ENCODE measurements at places on chromosomes 3 and 15.

- no peak for DNase-seq
Measured at GRCh38 chr3:129023008-129023358, 21.9 kb downstream of the EFCC1 start.

GRCh38 chr3:100506355-100506754 is 13.9 kb downstream of the TMEM45A start:
- DNase-seq: no peak

- DNase-seq: no peak
Measured at GRCh38 chr3:17985658-17986347, 243.4 kb upstream of the TBC1D5 start.

- DNase-seq: no peak
Measured at GRCh38 chr3:175224051-175224450, 364.9 kb downstream of the NAALADL2 start.

DNA sequence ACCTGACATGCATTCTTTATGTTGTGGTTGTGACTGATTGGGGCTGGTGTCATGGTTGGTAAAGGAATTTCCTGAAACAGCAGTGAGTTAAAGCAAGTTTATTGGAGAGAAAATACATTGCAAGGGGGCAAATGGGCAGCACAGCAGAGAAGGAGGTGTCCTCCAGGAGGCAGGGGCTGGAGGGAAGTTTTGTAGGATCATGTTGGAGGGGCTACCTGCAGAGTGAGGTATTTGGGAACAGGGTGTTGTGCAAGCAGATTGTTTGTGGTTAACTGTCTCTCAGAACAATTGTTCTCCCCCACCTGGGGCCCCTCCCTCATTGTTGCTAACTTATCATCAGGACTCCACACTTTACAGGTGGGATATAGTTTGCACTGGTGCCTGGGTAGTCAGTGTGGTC is 196.0 kb downstream of the NSUN3 start:
- no peak for DNase-seq

- no peak for DNase-seq
Measured at GRCh38 chr3:64163755-64164148, 61.5 kb downstream of the PRICKLE2 start.

DNA sequence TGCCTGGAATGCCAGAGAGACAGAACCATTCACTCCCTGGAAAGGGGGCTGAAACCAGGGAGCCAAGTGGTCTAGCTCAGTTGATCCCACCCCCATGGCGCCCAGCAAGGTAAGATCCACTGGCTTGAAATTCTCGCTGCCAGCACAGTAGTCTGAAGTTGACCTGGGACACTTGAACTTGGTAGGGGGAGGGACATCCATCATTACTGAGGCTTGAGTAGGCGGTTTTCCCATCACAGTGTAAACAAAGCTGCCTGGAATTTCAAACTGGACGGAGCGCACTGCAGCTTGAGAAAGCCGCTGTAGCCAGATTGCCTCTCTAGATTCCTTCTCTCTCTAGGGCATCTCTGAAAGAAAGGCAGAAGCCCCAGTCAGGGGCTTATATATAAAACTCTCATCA is 310.7 kb upstream of the DPPA4 start:
- DNase-seq: no peak

- no peak for DNase-seq
Measured at GRCh38 chr15:80607287-80607980, 87.7 kb upstream of the ABHD17C start.

DNA sequence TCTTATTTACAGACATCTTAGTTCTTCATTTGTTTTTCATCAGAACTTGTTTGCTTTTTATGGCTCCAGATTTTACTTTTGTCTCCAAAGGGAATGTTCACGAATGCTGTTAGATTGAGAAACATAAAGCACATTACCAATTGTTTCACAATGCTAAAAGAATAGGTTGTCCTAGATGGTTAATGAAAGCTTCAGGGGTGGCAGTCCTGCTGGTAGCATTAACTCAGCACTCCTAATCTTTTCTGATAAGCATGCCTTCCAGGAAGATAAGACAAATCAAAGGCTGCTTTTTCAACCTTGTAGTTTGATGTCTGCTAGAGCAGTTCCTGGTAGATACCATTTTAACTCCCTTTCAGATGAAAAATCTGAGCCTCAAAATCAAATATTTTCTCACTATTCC is 619.4 kb downstream of the PYDC2 start:
- DNase-seq: no peak

DNA sequence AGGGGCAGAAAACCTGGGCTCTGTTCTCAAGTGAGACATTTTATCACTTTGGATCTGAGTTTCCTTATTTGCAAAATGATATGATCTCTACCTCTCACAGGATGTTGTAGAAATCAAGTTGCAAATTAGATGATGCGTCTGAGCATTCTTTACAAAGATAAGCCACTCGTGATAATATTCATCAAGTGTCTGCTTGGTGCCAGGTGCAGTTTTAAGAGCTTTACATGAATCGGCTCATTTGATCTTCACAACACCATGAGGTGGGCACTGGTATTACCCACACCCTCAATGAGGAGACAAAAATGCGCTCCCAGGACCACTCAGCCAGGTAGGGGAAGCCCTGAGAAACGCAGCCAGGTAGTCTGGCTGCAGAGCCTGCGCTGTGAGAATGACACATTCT is 59.1 kb upstream of the CA12 start:
- no peak for DNase-seq

- no peak for DNase-seq
Measured at GRCh38 chr3:65109966-65110500, 422.2 kb upstream of the ADAMTS9 start.

DNA sequence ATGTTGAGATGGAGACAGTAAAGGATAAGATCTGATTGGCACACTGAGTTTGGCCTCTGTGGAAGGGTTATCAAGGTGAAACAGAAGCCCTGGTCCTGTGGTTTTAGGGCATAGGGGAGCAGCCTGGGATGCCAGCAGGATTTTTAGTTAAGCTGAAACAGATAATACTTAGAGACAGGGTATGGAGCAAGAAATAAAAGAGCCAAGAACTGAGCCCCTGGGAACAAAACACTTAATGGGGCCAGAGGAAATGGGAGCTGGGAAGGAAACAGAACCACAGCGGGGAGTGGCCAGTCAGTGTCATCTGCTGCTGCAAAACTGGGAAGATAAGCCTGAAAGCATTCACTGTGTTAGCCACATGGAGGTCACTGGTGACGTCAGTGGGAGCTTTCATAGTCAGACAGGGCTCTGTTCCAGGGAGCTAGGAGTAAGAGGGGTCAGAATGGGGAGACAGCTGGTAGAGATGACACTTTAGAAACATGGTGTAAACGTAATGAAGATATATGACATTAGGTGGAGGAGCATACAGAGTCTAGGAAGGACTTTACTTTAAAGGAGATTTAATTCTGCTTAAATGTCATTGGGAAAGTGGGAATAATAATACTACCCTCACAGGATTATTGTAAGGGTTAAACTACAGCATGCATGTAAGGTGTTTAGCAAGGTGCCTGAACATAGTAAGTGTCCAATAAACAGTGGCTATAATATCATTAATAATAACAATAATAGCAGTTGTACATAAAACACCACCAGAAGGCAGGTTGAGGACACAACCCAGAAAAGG is 172.7 kb upstream of the CTNNB1 start:
- no peak for DNase-seq

GRCh38 chr15:47991357-47991756 is 129.4 kb upstream of the SLC24A5 start:
- no peak for DNase-seq

DNA sequence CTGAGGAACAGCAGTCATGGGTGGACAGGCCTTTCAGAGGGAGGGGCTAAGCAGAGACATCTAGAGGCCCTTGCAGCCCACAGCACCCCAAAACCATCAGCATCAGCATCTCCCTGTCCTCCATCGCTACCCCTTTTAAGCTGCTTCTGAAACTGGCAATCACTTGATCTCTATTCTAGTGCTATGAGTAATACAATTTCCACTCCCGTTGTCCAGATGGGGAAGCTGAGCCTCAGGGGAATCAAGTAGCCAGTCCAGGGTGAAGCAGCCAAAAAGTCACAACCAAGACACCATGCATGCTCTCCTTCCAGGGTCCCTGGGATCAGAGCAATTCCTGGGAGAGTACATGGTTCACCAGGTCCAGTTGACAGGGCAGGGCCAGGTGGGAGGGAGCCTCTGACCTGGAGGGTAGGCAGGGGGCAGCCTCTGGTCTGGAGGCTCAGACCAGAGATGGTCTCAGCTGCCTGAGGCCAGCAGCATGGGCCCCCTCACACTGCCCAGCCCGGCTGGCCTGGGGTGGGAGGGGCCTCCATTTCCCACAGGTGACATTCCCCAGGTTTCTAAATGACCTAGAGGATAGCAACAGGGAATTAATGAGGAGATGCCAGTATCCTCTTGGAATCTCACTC is 30.0 kb downstream of the KLHL25 start:
- DNase-seq: peak; percentile 51

GRCh38 chr15:99122831-99123712 is 18.2 kb downstream of the SYNM start:
- no peak for DNase-seq

GRCh38 chr3:43852066-43852465 is 161.3 kb downstream of the ABHD5 start:
- DNase-seq: no peak

DNA sequence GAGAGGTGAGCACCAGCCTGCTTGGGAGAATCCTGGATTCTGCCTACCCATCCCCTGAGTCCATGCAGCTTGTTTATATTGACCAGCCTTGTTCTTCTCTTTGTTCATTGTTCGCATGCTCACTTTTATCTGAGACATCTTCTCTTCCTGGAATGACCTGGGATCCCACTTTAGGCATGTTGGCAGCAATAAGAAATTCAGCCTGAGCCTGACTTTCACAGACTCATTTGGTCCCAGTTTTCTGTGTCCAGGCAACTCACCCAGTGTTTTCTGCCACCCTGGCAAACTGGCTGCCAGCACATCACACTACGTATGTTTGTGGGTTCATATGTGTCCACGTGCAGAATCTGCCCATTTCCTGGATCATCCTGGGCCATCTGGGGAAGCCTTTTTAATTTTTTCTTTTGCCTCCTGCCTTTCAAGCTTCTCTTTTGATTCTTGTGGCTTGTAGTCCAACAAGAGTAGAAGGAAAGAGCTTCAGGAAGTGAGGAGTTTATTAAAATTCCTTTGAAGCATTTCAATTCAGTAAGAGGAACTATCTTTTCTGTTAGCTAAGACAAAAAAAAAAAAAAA is 199.9 kb downstream of the FNDC3B start:
- no peak for DNase-seq

DNA sequence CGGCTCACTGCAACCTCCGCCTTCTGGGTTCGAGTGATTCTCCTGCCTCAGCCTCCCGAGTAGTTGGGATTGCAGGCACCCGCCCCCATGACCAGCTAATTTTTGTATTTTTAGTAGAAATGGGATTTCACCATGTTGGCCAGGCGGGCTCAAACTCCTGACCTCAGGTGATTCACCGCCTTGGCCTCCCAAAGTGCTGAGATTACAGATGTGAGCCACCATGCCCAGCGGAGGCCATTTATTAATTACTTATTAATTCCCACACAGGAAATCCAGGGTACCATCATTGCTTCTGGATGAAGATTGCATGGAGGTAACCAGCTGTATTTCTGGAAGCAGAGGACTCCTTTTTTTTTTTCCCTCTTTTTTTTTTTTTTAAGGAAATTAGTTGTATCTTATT is 37.8 kb downstream of the MAP4 start:
- DNase-seq: no peak

GRCh38 chr3:13579063-13579462 is 30.1 kb downstream of the FBLN2 start:
- no peak for DNase-seq

DNA sequence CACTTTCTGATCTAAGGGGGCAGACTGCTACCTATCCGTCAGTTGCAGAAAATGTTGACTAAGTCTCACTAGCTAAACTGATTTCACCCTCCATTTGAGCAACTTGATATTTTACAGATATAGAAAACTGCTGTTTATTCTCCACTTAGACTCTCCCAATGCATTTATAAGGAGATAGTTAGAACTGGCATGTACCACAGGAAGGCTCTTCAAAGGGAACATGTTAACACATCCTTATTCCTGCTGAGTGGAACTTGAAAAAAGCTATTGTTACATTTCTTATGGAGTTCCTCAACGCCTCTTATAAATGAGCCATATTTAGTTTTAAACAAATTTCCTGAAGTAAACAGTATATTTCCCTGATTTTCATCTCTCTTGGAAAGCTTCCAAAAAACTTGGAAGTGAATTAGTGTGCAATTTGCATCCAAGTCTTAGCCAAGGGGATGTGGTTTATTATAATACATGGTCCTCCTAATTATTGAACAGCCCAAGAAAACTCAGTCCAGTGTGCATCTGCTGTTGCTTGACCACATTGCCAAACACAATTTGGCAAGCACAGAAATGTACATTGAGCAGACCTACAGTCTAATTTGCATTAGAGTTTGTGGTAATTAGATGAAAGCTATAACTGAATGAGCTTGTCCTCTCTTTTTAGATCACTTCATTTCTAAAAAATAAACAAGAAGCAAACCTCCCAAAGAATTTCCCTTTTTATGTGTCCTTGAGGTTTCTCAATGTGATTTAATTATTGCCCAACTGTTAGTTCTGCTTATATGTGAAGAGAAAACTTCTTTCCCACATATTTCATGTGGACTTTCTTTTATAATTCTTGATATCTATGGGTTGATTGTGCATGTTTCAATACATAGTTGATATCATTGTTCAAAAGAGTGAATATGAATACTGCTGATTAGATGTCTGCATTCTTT is 72.6 kb upstream of the DPH6 start:
- DNase-seq: no peak

DNA sequence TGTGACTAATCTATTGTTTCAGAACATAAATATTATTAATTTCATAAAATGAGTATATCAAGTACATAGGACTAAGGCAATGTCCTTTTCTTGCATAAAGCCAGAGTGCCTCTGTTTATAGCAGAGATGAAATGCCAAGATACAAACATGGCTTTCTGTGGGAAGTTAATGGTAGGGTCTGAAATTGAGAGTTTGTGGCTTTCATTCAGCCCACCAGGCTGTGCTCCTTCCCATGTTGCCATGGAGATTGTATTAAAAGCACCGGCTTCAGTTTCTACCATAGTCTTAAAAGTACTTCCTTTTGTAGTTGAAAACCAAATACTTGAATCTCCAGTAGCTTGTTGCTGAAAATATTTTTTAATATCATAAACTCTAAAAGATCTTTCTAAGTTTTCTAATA is 114.0 kb downstream of the LRRC28 start:
- no peak for DNase-seq

DNA sequence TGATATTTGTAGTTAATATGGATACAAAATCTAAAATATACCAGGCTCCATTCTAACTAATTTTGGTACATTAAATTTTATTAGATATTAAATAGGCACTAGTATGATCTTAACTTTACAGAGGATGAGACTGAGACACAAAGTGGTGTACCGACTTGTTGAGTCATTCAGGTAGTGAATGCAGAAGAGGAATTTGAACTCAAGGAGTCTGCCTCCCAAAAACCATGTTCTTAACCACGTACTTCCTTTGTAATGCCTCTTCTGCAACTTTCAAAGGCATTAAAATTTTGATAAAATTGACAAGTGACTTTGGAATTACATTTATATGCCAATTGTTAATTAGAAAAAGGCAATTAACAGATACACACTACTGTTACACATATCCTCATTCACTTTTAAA is 61.8 kb downstream of the ZBBX start:
- DNase-seq: no peak

DNA sequence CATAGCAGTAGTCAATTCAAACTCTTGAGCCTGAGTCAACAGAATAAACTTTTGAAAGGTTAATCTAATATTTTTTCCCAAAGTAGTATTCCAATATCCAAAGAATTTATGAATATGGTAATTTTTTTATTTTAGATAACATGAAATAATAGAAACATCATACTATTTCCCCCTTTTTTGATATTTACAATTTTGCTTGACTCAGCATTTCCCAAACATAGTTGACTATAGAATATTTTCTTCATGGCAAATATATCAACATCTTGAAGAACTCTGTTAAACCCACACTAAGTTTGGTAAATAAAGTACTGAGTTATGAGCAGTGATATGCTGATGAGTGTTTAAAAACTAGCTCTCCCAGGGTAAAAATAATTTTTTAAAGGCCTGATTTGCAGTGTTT is 380.0 kb upstream of the ARL6 start:
- no peak for DNase-seq

All from H7 (cell line).